ENCODE measurements at places on chromosomes 5 and 9.

DNA sequence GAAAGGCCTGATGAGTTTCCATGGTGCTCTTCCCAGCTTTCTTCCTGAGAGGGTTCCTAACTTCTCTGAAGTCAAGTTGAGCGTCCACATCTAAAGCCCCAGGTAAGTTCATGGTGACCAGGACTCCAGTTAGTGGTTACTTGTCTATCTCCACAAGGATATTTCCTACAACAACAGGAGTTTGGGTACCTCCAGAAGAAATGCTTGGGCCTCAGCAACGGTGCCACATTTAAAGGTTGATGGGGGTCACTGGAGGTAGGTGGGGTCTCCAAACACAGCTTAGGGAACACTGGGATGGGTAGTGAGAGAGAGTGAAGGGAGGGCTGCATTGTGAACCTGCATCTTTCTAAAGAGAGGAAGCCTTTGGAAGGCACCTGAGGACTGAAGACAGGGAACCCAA is 123.4 kb downstream of the BOD1 start:
- no peak for DNase-seq

DNA sequence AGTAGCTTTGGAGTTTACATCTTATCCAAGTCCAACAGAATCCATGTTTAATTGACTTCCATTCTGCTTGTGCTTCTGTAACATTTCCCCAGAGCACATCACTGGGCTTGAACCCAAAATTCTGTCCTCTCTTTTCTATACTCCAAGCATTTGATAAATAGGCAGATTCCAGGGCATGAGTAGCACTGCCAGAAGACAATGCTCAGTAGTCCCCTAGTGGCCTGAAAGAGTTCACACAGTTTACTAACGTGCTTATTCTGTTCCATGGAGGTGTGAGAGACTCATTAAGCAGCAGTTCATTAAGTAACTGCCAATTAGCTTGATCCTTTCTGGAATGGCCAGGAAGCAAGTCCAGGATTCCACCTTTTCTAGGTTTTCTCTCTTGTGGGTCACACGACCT is 9.4 kb upstream of the GABRA6 start:
- DNase-seq: no peak

DNA sequence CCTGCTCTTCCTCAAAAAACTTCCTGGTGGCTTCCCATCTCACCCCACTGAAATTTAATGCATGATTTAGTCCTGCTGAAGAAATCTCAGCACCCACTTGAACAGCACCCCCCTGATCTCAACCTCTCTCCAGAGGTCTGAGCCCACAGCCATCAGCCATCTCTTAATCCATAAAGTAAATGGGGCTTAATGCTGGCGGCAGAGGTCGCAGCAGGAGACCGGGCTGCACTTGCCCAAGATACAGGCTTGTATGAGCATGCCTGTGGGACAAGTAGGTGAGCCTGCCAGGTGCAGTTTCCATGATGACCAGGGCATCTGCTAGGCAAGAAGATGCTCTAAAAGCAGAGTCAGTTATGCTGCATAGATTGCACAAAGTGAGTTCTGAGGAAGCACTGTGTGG is 52.4 kb upstream of the CTXN3 start:
- no peak for DNase-seq

DNA sequence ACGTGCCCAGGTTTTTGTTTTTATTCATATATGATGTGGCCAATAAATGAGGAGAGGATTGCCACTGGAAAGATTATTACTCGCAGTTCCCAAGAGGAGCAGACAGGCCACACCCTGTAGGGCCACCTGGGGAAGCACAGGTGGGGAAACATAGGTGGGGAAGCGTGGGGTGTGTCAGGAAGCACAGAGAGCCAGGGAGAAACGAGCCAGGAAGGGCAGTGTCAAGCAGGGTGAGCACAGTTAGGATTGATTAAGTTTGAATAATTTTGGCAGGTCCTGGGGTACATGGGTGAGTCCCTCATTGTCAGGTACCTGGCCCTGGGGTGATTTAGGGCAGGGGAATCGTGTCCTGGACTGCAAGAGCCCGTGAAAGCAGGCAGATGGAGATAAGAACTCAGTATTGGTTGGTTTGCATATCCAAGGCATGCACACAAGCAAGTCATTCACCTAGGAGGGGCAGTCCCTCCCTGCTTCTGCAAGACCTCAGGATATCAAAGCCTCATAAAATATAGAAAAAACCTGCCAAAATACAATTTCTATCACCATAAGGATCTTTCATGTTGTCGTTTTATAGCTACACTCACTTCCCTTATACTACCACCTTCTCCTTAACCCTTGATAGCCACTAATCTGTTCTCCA is 22.4 kb downstream of the MVB12B start:
- DNase-seq: no peak

GRCh38 chr5:56810826-56811225 is 4.5 kb upstream of the MAP3K1 start:
- no peak for DNase-seq

DNA sequence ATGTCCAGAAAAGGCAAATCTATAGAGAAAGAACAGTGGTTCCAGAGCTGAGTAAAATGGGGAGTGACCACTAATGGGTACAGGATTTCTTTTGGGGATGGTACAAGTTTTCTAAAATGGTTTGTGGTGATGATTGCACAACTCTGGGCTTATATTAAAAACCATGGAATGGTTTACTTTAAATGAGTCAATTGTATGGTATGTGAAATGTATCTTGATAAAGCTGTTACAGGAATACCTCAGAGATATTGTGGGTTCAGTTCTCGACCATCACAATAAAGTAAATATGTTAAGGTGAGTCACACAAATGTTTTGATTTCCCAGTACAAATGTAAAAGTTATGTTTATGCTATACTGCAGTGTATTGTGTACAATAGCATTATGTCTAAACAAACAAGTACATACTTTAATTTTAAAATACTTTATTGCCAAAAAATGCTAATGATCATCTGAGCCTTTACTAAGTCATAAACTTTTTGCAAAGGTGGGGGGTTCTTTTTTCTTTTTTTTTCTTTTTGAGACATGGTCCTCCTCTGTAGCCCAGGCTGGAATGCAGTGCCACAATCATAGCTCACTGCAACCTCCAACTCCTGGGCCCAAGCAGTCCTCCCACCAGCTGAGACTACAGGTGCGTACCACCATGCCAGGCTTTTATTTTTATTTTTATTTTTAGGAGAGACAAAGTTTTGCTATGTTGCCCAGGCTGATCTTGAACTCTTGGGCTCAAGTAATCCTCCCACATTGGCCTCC is 65.9 kb downstream of the SHOC1 start:
- DNase-seq: peak; percentile 95

GRCh38 chr5:54639621-54640020 is 122.1 kb downstream of the SNX18 start:
- DNase-seq: no peak

GRCh38 chr9:33780276-33780675 is 15.1 kb upstream of the PRSS3 start:
- DNase-seq: no peak

- no peak for DNase-seq
These were observed 74.8 kb upstream of the PJA2 start for GRCh38 chr5:109484597-109484996.

DNA sequence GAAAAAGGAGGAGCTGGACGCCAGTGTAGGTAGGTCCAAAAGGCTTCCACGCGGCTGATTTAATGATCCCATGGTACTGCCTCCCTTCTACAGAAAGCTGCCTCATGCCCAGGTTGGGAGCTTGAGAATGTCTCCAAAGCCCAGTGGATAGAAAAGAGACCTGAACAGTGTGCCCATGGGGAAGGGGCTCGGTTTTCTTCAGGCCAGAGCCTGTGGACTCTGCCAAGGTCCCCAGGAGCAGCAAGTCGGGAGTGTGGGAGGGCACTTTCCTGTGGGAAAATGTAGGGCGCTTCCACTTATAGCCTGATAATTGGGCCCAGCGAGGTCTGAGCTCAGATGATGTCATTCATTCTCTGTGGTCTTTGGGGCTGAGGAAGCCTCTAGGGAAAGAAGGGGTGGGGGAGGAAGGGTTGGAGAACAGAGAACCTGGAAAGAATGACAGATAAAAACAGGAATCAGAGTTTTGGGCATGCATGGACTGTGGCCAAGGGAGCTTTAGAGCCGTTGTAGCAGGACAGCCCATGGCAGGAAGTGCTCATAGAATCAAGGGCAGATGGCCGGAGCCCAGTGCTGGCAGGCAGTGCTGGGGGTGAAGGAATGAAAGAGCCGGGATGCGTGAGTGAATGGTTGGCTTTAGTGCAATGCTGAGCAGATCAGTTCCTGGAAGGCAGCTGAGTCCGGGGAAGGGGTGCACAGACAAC is 42.5 kb upstream of the SH3PXD2B start:
- peak; percentile 87 for DNase-seq

DNA sequence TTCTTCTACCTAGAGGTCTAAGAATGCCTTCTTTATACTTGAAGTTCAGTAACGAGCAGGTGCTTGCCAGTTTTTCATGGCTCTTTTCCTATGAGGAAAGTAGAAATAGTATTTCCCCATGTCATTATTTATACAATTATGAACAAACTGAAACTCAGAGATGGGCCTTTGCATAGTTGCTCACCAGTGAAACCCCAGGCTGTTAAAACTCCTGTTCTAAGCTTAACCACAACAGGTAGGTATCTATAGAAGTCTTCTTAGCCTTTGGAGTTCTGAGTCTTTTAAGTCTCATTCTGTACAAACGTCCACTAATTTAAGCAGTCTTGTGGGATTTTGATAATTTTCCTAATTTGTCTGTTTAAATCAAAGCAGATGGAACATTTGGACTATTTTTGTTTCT is 90.1 kb downstream of the STARD4 start:
- DNase-seq: no peak

GRCh38 chr9:128325629-128326028 is 3.0 kb downstream of the COQ4 start:
- DNase-seq: no peak

GRCh38 chr5:92885950-92886349 is 695.1 kb downstream of the NR2F1-AS1 start:
- no peak for DNase-seq

DNA sequence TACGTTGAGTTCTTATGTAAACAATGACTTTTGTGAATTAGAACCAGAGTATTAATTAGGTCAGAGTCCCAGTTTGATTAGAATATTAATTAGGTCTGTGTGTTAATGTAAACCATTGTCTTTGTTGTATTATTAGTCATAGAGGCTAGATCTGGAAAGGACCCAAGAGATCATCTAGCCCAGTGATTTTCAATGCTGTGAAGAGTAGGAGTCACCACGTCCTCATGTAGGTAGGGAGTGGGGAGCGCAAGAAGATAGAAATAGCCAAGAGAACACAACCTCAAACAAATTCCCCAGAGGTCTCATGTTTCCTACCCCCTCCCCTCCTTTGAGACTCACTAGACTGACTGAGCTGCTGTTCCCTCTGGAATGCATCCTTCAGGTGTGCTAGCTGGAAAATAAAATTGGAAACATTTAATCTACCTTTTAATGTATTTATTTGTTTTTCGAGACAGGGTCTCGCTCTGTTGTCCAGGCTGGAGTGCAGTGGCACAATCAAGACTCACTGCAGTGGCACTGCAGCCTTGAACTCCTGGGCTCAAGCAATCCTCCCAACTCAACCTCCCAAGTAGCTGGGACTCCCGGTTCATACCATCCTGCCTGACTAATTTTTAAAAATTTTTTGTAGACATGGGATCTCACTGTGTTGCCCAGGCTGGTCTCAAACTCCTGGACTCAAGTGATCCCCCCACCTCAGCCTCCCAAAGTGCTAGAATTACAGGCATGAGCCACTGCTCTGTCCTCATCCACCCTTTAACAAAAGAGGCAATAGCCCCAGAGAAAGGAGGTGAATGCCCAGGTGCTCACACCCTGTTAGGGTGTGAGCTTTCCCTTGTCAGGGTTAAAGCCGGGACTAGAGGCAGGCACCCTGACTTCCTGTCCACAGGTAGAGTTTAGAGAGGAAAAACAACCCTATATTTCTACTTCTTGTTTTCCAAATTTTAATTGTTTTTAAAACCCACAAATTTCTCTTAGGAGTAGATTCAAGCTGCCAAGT is 92.9 kb downstream of the INIP start:
- DNase-seq: no peak

- DNase-seq: peak; percentile 5
These were observed 1294.2 kb downstream of the EFNA5 start for GRCh38 chr5:106376522-106376921.

GRCh38 chr9:6930827-6931226 is 173.1 kb downstream of the KDM4C start:
- peak; percentile 78 for DNase-seq

DNA sequence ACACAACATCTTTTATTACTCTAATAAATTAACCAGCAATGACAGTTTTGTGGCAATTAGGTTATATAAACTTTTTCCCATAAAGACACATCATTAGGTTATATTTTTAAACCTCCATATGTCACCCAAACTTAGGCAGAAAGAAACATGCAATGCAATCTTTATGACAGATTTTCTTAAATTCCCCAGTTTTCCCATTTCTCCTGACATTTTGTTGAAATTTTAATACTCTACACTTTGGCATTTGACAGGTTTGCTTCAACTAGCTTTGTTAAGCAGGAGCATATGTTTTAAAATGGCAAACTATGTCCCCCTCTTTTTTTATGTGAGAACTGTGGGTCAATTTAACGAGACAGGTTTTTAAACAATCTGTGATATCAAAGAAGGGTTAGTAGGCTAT is 155.5 kb downstream of the GABRB2 start:
- no peak for DNase-seq

DNA sequence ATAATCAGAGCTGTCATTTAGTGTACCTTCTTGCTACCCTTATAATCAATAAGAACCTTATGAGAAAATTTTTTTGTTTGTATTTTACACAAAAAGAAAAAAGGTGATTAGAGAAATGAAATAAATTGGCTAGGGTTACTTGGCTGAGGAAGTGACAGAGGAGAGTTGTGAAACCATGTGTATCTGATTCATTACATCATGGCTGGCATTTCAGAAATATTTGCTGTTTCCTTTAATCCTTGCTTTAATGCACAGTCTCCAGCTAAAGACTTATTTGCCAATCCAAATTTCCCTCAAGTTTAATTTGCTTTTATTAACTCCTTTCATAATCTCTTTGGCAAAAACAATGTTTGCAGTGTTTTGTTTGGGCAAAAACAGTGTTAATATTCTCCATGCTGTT is 543.1 kb downstream of the KIF4B start:
- no peak for DNase-seq

- DNase-seq: no peak
These were observed 59.7 kb upstream of the IER5L start for GRCh38 chr9:129237803-129238202.

GRCh38 chr5:128494516-128494915 is 43.5 kb downstream of the FBN2 start:
- DNase-seq: no peak
